ENCODE measurements at places on chromosomes 16 and 17.

DNA sequence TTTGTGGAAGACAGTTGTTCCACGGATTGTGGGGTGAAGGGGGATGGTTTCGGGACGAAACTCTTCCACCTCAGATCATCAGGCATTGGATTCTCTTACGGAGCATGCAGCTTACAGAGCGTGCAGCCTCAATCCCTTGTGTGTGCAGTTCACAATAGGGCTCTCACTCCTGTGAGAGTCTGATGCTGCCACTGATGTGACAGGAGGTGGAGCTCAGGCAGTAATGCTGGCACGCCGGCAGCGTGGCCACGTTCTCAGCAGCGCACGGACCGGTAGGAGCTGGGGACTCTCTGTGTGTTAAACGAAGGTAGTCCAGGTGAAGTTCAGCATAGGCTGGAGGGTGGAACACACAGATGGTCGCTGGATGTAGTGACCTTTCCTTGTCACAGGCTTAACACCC lies 37.8 kb downstream of the SEC14L1 start:
- no peak for DNase-seq

GRCh38 chr17:3546997-3547396 lies 10.6 kb downstream of the TRPV3 start:
- DNase-seq = no peak

DNA sequence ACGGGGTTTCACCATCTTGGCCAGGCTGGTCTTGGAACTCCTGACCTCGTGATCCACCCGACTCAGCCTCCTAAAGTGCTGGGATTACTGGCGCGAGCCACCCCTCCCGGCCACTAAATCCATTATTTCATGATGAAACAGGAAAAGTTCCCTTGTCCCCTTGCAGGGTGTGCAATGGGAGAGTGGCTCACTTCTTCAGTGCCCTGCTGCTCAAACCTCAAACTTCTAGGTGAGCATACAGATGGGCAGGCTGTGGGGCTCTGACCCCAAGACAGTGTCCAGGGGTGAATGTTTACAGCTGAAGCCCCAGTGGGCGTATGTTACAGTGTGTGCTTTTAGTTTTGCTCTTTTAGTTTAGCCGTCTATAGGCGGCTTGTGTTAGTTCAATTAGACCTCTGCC lies 34.7 kb downstream of the GJC1 start:
- no peak for DNase-seq

GRCh38 chr17:66620528-66620927 lies 214.4 kb upstream of the CACNG5 start:
- DNase-seq = no peak

DNA sequence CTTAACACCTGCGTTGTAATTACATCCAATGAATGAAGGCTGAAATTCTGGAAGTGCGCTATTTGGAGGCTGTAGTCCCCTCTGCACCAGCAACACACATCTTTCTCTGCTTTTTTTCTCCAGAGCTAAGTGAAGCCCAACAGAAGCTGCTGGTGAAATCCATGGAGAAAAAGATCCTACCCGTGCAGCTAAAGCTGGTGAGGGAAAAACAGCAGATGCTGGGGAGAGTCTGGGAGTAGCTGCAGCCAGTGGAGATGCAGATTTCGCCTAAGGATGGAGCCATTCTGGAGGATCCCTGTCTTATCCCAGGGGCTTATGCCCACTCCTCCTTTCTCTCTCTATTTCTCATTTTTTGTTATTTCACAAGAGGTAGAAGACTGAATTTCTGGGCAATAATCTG lies 4.8 kb upstream of the PSMD3 start:
- no peak for DNase-seq

GRCh38 chr16:29674188-29674587 lies 4.8 kb upstream of the QPRT start:
- peak; percentile 19 for DNase-seq
